Fibroblast of villous mesenchyme (primary cell): ENCODE measurements at places on chromosomes 12 and 14. TPM values are rescaled to one million over a fixed set of nuclear protein-coding genes. Genes with fewer than 3 reads are reported as not detected.

PLBD1 gene
- total RNA-seq = 10.0 and 18.1 TPM in 2 replicates

KRT2 gene
- total RNA-seq = not detected in 2 replicates

RNASE3 gene
- not detected in 2 replicates for total RNA-seq

KRT77 gene
- total RNA-seq = not detected in 2 replicates

SPRYD4 gene
- 2.3 and 3.0 TPM in 2 replicates for total RNA-seq

ALDH1L2 gene
- 23.3 and 42.5 TPM in 2 replicates for total RNA-seq

TTC7B gene
- 16.8 and 25.8 TPM in 2 replicates for total RNA-seq

MYO1H gene
- not detected in 2 replicates for total RNA-seq

MMP14 gene
- total RNA-seq = 188 and 327 TPM in 2 replicates

DDIT3 gene
- 18.1 and 56.7 TPM in 2 replicates for total RNA-seq

ZBTB42 gene
- 3.5 and 4.3 TPM in 2 replicates for total RNA-seq

NR1H4 gene
- under 0.01 TPM in 1 of 2 replicates, not detected in the other for total RNA-seq

EXOC3L4 gene
- under 0.01 TPM in 1 of 2 replicates, not detected in the other for total RNA-seq

EXOC5 gene
- 65.4 and 107 TPM in 2 replicates for total RNA-seq

FGF6 gene
- not detected in 2 replicates for total RNA-seq

VRTN gene
- total RNA-seq = not detected in 2 replicates

SLC8B1 gene
- 12.9 and 22.9 TPM in 2 replicates for total RNA-seq

PMCH gene
- not detected in 2 replicates for total RNA-seq
